Diencephalon (tissue), 1 donor: ENCODE measurements at places on chromosomes 2 and 18. TPM values are rescaled to one million over a fixed set of nuclear protein-coding genes. Genes with fewer than 3 reads are reported as not detected.

Gene LPIN2
- 58.8 TPM for total RNA-seq

Gene LCT
- not detected for total RNA-seq

Gene GCG
- not detected for total RNA-seq

Gene RGPD4
- 0.23 TPM for total RNA-seq

Gene RAB27B
- total RNA-seq = 118 TPM

Gene AP1S3
- total RNA-seq = 8.8 TPM

Gene ACOXL
- 0.23 TPM for total RNA-seq

Gene CYBRD1
- 14.5 TPM for total RNA-seq

Gene DQX1
- total RNA-seq = not detected

Gene SERPINB3
- total RNA-seq = not detected
